B cell (primary cell): ENCODE measurements at places on chromosomes 13 and 19.

DNA sequence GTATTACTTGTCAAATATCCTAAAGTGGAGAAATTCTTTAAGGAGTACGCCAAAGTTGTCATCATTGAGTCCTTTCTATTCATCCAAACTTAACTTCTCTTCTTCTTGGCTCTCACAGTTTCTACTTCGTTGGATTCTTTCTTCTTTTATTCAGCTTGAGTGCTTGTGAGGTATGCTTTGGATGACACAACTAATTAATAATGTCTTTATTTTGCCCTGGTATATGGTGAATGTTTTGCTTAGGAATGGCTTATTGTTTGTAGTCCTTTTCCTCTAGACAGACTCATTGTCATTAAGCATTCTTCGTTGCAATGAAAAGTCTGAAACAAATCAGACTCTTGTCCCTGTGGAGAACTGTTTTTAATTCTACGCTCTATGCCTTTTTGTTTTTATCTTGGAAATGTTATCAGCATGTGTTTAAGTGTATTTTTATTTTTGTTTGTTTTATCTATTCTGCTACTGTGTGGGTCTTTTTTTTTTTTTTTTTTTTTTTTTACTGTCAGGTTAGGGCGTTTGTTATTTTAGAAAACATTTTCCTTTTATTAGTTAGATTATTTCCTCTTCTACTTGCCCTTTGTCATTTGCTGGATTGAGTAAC, 471.5 kb downstream of the GPC6 start:
- no peak for DNase-seq

GRCh38 chr13:49308921-49309408, 61.2 kb downstream of the CDADC1 start:
- no peak for DNase-seq

- DNase-seq: no peak
Measured at GRCh38 chr13:76331943-76332712, 554.1 kb downstream of the KCTD12 start.

GRCh38 chr13:65633806-65634205, 1596.3 kb downstream of the PCDH9 start:
- DNase-seq: no peak

GRCh38 chr19:33395561-33396550, 22.3 kb downstream of the CEBPG start:
- no peak for DNase-seq

DNA sequence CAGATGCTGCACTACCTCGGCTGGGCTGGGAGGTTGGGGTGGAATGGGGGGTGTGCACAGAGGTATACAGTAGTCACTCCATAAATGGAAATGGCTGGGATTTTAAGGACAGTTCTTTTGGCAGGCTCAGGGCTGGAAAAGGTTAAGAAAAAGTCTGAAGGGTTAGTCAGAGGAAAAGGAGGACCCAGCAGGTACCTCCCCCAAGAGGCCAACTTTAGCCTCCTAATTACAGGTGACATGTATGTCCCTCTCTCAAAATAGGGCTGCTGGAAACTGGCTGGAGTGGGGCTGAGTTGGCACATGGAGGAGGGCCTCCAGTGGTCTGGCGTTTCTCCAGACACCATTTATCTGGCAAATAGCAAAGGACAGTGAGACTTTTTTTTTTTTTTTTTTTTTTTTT, 994 bp downstream of the CCDC194 start:
- DNase-seq: no peak

DNA sequence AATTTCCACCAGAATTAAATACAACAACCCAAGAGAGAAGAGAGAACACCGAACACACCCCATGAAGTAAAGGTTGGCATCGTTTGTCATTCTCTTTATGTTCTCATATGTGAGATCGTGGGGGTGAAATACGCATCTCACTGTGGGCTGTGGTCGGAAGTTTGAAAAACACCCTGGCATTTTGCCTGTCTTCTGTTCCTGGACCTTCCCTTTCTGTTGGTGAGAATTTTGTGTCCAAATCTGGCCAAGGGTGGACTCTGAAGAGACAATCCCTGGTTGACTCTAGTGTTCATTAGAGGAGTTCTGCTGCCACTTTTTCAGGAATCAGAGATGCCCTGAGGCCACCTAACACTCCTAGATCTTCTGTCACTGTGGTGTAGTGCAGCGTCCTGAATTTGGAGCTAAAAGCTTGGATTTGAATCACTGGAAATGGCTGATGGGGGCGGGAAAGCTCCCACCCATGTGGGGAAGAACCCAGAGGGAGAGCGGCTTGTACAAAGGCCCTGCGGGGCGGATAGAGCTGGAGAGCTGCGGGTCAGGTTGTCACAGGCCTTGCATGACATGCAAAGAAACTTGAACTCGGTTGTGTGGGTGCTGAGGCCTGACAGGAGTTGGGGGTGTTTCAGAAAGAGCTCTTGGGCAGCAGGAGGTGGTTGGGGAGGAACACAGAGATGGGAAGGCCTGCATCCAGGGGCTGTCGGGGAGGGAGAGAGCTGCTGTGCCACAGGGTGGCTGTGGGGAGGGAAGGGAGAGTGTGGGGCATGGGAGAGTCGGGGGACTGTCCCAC, 11.1 kb upstream of the SPATA13 start:
- no peak for DNase-seq

- DNase-seq: no peak
Measured at GRCh38 chr13:64075543-64076271, 2660.1 kb upstream of the PCDH20 start.
